Stimulated activated CD8-positive, alpha-beta memory T cell treated with anti-CD3 and anti-CD28 coated beads, Interleukin-4, amount 100 ng/mL, for 1 hour (primary cell): ENCODE measurements at places on chromosomes 4 and X.

- no peak for DNase-seq
These were observed 562 bp upstream of the OSTC start for GRCh38 chr4:108649863-108650211.

- DNase-seq, result no peak
These were observed 95.2 kb downstream of the SORBS2 start for GRCh38 chr4:185716577-185717376.

DNA sequence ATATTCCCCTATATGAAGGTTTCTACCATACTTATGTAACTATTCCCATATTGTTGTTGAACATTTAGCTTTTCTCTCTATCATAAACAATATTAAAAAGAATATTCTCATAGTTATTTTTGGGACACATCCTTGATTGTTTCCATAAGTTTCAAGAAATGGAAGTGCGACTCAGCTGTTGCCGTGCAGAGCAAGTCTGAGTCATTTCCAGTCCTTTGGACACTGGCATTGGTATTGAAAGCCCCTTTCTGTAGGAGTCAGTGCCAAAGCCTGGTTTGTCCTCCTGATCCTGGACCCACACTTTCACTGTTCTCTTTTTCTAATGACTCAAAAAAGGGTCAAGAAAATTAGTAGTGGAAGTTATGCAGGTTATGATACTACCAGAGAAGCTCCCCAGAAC is 108.3 kb upstream of the DIAPH2 start:
- no peak for DNase-seq

GRCh38 chr4:119028296-119028695 is 107.3 kb upstream of the MYOZ2 start:
- no peak for DNase-seq

DNA sequence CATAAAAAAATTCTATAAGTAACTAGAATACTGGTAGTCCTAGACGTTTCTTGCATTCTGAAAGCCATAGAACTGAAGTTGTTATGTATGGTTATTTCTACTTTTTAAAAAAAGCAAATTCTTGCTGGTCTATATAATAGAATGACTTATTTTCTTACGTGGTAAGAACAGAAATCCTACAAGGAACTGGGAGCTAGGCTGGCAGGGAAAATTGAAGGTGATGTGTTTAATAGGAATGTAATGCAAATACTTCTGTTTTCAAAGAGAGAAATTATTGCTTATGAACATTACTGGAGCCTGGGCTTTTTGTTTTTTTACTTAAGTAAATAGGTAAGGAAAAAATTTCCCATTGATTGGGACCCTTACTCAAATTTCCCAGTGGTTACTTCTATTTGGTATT is 8.9 kb downstream of the CCNA2 start:
- no peak for DNase-seq

DNA sequence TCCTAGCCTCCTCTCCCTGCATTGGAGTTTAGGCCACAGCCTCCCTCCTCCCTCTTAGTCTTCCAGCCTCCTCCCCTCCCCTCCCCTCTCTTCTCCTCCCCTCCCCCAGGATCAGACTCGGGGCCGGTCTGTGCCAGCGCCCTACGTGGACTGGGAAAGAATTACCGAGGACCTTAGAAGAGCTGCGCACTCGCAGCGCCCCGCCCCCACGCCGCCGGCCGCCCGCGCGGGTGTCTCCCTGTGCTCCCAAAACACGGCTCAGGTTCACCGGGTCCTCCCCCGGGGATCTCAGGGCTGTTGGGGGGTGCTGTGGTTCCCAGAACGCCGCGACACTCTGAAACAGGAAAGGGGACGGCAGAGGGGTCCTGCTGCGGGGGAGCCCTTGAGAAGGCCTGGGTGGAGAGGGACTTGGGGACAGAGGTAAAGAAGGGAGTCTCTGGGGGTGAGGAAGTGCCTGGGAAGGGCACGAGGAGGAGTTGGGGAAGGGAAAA is 122.3 kb upstream of the TBL1X start:
- DNase-seq, result no peak

DNA sequence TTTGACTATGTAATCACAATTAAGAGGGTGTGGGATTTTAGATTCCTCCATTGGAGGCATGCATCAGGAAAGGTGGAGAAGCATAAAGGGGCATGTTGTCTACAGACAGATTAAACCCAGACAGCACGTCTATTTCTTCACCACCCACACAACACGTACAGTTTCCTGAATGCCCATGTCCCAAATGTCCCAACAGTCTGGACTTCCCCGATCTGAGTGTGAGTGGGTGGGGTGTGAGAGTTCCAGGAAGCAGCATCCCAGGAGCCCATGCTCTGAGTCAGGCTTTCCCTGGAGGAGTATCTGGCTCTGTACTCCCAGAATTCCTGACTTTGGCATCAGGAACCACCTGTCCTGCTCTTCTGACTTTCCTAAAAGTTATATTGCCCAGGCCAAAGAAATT is 30.8 kb upstream of the NDP start:
- DNase-seq, result no peak

- DNase-seq, result no peak
These were observed 349.9 kb downstream of the FBXW7 start for GRCh38 chr4:152185786-152186550.

- DNase-seq, result no peak
These were observed 28.3 kb upstream of the HTRA3 start for GRCh38 chr4:8241211-8241779.

- no peak for DNase-seq
These were observed 5.3 kb downstream of the FGF5 start for GRCh38 chr4:80271801-80272200.

DNA sequence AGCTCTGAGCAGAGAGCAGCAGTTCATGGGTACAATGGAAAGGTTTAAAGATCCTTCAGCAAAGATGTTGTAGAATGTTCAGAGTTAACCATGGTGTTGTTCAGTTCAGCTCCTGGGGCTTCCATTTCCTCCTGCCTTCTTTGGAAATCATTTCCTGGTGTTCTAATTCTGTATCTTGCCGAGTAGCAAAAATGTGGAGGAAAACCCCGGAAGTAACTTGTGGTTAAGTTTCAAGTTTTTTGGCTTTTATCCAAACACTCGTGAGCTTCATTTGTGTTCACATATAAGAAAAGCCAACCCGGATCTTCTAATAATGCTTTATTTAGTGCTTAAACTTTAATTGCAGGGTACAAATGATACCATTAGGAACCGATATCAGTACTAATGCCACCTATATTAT is 33.6 kb upstream of the ARX start:
- no peak for DNase-seq

DNA sequence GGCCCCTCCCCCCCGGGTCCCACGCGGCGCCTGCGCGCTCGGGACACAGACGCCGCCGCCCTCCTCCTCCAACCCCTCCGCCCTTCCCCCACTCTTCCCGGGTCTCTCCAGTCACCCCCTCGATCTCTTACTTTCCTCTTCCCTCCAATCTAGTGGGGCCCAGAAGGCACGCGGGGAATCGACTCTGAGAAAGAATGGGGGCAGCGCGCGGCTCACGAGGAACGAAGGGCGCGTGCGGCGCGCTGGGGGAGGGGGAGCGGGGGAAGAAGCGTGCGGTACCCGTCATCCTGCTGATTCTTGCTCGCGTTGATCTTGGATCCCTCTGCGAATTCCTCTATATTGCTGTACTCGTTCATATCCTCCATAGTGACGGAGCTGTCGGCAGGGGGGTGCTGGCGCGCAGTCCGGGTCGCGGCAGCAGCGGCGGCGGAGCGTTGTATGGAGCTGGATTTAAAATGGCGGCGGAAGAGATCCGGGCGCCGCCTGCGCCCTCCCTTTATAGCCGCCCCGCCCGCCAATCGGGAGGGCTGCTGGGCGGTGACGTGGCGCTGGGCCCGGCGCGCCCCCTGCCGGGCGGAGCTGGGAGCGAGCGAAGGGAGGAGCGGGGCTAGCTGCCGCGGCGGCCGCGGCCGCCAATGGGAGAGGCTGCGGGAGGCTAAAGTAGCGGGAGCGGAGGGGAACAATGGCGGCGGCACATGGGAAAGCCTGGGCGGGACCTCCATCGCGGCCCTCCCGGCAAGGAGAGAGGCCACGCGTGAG is 1.1 kb downstream of the HNRNPDL start:
- DNase-seq, result peak; percentile 89

DNA sequence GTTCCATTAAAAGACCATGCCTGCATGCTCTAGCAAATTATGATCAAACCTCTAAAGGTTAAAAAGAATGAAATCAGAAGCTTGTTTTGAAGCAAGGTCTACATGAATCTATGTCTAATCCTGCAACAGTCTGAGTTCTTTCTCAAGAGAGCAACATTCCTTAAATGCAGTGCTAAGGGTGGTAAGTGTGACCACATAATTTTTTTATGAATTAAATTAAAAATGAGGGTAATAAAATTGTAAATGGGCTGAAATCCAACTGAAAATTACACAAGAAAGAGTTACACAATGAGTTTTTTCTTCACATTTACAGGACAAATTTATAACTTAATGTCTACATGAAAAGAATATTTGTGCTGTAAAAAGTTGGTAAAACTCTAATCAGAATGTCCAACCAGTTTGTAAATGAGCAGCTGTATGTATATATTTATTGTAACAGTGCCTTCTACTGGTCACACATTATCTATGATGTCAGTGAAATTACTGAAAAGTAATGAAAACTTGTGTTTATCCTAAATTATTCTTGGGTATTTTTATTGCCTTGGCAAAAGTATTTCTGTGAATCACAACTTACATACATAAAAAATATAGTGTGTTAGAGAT is 336.3 kb upstream of the PITX2 start:
- no peak for DNase-seq

DNA sequence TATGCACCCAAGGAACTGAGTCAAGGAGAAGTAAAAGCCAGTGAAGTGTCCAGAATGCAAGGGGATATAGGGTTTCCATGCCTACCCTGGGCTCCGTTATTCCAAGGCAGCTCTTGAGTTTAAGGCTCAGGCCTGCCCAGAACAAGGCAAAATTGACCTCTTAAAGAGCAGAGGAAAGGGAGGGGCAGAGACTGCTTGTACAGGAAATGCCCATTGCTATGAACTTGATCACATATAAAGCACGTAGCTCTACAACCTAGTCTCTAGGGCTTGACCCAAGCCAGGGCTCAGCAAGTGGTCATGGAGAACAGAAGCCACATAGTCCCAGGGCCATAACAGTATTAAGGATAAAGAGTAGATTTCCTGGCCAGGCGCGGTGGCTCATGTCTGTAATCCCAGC is 58.2 kb upstream of the MSN start:
- DNase-seq, result no peak

DNA sequence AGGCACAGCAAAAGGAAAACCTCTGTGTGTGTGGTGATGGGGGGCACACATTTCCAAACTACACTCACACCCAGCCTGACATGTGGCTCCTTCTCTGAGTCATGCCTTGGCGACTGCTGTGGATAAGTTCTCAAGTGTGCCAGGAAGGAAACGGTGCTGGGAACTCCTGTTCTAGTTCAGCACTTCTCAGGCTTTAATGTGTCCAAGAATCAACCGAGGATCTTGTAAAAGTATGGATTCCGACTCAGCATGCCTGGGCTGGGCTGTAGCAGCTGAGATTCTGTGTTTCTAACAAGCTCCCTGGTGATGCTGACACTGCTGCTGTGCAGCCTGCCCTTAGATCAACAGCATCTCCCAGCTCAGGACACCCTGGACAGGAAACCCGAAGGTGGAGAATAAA is 20.2 kb downstream of the CLNK start:
- DNase-seq, result no peak

DNA sequence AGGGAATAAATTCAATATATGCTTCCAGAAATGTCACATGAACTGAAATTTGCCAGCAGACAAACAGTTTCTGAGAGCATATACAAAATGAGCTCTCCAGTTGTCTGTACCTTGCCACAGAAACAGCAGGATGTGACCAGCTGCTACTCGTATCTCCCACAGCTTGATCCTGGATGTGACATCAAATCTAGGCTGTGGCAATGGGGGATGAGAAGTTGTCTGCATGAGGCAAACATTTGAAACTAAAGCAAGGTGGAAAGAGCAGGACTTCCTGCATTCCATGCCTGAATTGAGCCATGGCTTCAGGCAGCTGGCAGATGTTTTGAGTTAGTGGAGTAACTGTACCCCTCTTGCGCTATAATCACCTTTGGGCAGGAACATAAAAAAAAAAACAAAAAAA is 1724.0 kb downstream of the RPA4 start:
- no peak for DNase-seq
